ENCODE measurements at places on chromosomes 16 and 17.

- no peak for DNase-seq
These were observed 67.5 kb downstream of the AMFR start for GRCh38 chr16:56357765-56358322.

- DNase-seq = no peak
These were observed 976 bp downstream of the CCL3L1 start for GRCh38 chr17:36195434-36196130.

DNA sequence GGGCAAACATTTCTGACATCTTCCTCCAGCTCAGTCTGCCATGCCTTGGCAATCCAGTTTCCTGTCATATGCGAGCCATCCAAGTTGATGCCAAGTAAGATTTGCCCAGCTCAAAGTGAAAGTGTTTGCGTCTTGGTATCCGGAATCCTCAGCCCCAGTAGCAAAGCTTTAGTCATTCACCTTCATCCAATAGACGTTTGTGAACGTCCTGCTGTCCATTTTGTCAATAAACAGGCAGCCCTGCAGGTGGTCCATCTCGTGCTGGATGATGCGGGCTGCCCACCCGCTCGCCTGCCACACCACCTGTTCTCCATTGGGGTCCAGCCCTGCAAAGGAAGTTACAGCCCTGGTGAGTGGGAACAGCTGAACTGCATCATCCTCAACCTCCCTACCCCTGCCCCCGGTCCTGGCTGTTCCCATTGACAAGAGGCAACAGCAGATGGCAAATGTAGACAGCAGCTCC is 1.5 kb downstream of the PDF start:
- DNase-seq = no peak

DNA sequence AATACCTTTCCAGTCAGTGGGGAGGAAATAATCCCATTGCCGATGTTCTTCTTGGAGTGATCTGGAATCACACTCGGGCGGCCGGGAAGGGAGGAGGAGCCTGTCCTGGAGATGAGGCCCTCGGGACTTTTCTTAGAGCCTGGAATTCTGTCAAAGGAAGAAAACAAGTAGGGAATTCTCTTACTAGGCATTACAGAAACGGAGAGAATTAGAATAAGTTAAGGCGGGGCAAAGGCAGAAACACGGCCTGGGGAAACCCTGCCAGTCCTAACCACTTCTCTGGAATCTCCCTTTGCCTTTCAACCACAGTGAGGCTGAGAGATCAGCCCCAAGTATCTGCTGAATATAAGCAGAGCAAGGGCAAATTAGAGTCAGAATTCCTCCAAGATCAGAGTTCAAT is 27.8 kb downstream of the USP36 start:
- no peak for DNase-seq

GRCh38 chr16:50437769-50438437 is 69.1 kb upstream of the BRD7 start:
- no peak for DNase-seq
